ENCODE measurements at places on chromosomes 12 and 14.
A peak's percentile ranks its signal among the peaks of the same experiment; 100 is the strongest.

DNA sequence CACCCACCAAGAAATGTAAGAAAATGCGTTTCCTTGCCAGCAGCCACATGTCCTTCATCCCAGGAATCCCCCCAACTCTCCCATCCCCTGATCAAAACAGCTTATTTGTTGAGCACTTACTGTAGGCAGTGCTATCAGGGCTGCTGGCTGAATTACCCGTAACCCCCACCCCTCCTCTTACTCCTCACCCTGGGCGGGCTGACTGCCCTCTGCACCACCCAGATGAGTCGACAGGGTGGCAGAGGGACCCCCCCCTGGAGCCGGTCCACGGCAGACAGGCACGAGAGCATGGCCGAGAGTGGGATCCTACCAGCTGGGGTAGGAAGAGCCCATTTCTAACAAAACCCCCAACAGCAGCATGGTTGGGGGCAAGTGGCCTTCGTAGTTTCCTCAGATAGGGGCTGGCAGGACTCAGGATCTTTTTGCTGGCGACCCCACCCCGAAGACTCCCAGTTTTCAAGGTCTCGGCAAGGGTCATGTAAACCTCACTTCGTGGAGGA is 1.1 kb upstream of the RHOF start:
- no peak for DNase-seq

GRCh38 chr12:6532927-6533652 is 1.2 kb upstream of the GAPDH start:
- DNase-seq = peak; percentile 79

DNA sequence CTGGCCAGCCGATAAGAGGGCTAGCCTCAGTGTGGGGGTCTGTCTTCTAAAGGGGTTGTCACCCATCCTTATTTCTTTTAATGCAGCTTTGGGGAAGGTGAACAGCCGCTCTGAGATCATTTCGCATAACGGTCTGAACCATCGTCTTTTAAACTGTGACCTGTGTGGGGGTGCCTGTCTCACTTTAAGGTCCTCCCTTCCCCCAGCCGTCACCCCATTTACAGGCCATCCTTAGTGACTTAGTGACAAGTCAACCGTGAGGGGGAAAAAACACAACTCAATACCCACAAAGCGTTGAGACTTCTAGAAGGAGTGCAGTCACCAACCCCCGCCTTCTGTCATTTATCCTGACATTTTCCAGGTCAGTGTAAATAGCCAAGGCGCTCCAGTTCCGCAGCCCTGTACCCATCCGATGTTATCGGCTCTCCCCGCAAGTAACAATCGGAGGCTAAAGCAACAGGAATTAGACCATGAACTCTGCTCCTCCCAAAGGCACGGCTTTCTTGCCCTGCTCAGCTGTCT is 505 bp upstream of the DENND5B start:
- peak; percentile 21 for DNase-seq

DNA sequence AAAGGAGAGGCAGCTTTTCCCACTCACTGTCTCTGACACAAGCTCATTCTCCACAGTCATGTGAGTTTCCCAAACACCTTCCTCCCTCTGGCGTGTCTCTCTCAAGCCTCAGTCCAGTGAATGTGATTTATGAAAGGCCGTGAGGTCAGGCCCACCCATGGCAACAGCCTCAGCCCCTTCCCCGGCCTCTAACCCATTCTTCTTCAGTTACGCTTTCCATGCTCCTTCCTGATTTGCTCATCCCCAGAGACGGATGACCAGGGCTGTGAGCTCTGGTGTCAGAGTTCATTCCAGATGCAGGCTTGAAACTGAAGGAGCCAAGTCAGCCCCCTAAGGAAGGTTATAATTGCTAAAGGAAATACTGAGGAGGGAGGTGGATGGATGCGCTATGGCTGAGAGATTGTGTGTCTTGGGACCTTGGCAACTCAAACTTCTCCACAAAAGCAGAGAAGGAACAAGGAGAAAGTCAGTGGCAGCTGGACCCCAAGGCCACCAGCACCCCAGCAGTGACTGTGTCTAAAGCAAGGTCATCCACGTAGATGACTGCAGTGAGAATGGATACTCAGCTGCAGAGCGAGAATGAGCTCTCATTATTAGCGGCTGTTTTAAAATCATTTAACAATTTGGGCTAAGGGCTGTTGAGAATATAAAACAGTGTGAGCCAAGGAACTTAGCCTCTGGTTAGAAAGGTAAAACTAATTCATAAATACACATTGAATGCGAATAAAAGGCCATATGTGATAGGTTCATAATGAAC is 84.1 kb downstream of the FBXL14 start:
- no peak for DNase-seq

- no peak for DNase-seq
Observed at GRCh38 chr14:103041464-103041863, 15.9 kb downstream of the CDC42BPB start.

DNA sequence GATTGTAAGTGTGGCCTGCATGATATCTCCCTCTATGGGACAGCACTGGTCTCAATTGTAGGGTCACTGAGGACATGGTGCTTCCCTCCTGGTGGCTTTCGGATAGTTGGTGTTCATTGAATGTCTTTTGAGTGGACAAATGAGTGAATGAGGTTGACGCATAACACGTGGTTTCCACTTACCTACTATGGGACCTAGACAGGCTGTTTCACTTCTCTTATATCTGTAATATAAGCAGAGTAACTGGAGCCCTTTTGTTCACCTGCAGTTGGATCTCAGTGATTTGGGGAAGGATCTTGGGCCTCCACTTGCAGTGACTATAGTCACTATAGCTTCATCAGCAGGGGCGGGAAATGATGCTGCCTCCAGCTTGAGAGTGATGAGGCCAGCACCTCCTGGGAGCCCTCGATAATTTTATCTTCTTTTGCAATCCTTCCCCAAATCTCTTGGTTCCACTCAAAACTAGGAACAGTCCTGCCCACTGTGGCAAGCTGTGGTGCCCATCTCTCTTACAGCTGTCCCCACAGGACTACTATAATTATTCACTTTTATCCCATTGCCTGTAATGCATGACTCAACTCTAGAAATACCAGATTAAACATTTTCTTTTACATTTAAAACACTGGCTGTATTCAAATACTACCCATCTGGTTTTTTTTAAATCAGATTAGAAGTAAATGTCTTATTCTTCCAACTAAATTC is 242.9 kb downstream of the CHST11 start:
- no peak for DNase-seq

GRCh38 chr12:11773889-11774677 is 124.6 kb downstream of the ETV6 start:
- DNase-seq = no peak

- DNase-seq = no peak
Observed at GRCh38 chr12:69655616-69656340, 43.3 kb downstream of the BEST3 start.
